A172 (cell line): ENCODE measurements at places on chromosomes 1 and 21. TPM values are rescaled to one million over a fixed set of nuclear protein-coding genes. Genes with fewer than 3 reads are reported as not detected.

GRCh38 chr1:155127105-155127966 is at the start of gene EFNA1:
TSS of gene EFNA1 (plus strand) at chr1:155127876. CDS start at chr1:155127978, 102 bp downstream.
- DNase-seq: peak; percentile 45

LAPTM5 gene
- 0.12 TPM in 1 of 2 replicates, not detected in the other for total RNA-seq

CD1B gene
- not detected in 2 replicates for total RNA-seq

DNA sequence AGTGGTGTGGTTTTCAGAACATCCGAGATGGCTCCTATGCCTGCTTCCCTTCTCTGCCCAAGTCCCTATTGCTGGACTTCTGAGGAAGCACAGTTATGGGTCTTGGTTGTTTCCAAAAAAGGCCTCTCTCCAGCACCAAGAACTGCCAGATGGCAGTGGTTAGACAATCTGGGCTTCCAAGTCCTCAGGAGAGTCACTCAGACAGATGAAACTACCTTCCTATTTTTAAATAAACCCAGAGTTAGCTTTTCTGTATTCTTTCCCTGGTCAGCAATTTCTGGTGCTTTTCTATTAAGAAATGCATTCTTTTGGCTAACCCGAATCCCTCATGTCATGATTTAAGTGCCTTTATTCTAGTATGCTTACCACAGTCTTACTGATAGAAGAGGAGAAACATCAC is 245.9 kb downstream of the PRDM2 start:
- no peak for DNase-seq

FUBP1 gene
- total RNA-seq: 75.0 and 75.9 TPM in 2 replicates

TLCD4 gene
- 14.4 and 15.8 TPM in 2 replicates for total RNA-seq

TRNP1 gene
- total RNA-seq: 19.3 and 23.9 TPM in 2 replicates

- DNase-seq: no peak
These were observed 8.0 kb upstream of the ANGPTL3 start for GRCh38 chr1:62589321-62589720.

DNA sequence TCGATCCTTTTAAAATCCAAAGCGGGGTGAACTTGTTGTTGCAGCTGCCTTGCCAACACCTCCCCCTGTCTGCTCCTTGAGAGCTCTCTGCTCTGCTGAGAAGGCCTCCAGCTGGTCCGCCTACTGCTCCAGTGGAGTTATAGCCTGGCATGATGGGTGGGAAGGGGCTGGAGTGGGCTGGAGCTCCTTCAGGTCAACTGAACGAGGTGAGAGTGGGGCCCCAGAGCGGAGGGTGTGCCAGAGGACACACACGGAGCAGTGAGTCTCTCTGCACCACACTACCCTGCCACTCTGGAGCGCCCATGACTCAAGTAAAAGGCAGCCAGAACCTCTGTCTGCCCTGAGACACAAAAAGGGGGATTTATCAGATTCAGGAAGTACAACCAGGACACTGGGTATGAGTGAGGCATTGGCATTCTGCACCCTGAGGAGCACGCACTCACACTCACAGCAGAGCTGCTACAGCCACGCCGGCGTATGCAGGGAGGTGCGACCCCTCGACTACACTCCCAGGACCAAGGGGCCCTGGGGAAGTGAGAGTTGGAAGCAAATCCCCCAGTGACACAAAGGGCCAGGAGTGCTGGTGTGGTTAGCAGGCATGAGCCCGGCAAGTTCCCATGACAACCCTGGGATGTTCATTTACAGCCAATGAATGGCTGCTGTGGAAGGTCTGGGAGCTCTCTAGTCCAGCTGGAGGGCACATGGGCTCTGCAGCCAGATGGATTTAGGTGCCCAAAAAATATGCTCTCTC is 28.0 kb upstream of the EVA1B start:
- DNase-seq: peak; percentile 91

DNA sequence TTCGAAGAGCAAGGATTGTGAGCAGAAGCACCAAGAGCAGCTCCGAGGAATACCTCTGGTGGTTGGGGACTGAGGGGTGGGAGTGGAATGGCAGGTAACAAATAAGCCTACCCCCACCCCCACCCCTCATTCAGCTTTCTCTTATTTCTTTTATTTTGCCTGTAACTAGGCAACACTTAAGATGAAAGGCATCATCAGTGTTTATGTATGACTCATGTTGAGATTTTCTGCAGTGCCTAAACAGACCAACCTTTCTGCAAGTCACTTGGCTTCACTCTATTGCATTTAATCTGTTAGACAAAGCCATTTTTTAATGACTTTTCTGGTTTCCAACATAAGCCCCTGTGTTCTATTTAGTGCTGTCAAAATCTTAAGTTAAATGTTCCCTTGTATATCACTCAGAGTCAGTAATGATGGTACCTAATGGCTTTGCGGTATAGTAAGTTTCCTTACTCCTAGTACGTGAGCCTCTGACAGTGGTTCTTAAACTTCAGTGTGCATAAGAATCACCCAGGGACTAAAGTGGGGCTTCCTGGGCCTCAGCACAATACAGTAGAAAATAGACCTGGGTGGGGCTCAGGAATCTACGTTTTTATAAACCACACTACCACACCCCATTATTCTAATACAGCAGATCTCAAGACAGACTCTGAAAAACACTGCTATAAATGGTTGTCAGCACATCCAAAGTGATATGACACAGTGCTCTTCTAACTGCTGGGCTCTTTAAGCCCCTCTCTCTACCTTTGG is 19.9 kb downstream of the CASQ2 start:
- DNase-seq: peak; percentile 23
